ENCODE measurements at places on chromosomes 2 and 18.

DNA sequence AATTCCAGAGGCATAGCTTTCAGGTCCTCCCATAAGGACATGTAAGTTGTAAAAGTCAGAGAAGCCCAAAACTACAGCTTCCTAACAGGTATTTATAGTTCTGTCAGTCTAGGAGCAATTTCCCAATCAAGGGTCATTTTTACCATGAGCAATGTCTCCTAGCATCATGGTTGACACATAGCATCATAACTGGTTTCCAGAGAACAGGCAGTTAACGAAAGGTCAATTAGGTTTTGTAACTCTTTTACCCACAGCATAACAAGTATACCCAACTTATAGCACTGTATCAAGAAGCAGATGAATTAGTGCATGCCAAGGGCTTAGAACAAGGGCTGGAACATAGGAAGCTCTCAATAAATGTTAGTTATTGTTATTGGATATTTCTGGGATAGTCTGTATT lies 110.1 kb downstream of the MREG start:
- DNase-seq, result no peak

DNA sequence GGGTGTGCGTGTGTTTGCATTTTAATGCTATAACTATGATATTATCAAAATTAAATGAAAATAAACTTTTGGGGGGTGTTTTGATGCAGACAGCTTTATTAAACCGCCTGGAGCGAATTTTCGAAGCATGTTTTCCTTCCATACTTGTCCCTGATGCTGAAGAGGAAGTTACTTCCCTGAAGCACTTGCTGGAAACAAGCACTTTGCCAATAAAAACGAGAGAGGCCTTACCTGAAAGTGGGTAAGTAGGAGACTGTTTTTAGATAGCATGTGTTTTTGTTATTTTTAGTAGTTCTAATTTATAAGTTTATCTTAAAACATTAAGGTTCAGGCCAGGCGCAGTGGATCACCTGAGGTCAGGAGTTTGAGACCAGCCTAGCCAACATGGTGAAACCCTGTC lies 43.3 kb downstream of the AFTPH start:
- DNase-seq, result no peak

GRCh38 chr18:38353149-38353548 lies 787.6 kb upstream of the CELF4 start:
- DNase-seq, result no peak

DNA sequence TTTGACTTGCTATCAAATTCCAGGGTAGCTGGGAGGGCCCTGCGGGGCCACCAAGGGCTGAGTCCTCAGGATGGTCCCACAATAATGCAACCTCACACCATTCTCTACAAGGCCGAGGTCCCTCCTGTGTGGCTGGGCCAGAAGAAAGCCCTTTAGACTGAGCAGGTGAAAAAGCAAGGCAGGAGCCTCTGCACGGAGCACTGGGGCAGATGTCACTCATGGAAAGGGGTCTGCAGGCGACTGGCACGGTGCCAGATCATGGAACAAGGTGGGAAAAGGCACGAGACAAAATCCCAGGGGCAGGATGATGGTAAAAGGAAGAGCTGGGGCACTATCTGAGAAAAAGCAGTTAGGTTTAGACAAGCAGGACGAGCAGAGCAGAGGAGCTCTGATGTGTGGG lies 16.1 kb downstream of the HJURP start:
- no peak for DNase-seq

DNA sequence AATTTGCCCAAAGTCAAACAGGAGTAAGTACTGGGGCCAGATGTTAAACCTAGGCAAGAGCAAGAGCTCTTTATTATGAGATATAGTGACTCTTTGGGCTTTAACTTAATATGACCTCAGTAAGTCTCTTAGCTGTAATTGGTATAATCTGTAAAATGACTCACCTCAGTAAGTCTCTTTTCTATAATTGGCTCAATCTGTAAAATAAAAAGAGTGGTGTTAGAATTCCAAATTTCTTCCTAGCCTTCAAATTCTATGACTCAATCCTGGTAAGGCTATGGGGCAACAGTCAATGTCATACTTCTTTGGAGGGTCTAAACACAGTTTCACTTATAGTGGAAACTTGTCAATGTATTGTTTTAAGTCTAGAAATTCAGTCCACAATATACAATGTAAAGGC lies 1608.9 kb upstream of the PIK3C3 start:
- DNase-seq, result no peak

GRCh38 chr2:24676493-24676892 lies 116.7 kb downstream of the PTRHD1 start:
- DNase-seq, result no peak

DNA sequence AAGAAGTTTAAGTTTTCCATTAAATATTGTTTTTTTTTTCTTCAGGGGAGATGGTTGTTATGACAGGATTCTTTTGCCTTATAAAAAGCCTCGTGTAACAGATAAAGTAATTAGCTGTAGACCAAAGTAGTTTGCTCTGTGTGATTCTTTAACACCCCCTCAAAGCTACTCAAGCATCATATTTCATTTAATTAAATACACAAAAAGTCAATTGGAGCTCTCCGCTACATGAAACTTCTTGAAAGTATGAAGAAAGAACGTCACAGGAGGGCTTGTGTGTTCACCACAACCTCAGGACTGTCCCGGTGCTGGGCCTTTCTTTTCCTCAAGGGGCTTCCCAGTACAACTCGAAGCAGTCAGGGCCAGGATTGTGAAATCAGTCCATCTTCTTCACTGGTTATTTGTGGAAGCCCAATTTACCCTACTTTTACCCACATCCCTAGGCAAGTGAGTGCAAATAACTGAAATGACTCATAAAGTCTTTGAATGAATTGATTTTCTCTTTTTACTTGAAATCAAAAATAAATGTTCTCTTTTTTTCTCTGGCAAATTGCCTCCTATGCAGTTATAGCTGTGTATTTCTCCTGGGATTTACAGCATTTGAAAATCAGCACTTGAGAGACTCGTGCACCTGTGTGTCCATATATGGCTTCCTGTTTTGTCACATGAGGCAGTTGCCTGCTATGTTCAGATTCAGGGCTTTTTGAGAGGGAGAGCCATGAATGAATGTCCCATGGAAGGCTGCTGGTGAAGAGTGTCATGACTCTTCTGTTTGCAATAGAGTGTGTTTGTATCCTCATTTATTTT lies 48.6 kb downstream of the LINC00305 start:
- no peak for DNase-seq

- DNase-seq, result no peak
These were observed 5.9 kb upstream of the GRHL1 start for GRCh38 chr2:9945596-9945995.

- no peak for DNase-seq
These were observed 300.1 kb upstream of the SLC8A1 start for GRCh38 chr2:40751981-40752380.

DNA sequence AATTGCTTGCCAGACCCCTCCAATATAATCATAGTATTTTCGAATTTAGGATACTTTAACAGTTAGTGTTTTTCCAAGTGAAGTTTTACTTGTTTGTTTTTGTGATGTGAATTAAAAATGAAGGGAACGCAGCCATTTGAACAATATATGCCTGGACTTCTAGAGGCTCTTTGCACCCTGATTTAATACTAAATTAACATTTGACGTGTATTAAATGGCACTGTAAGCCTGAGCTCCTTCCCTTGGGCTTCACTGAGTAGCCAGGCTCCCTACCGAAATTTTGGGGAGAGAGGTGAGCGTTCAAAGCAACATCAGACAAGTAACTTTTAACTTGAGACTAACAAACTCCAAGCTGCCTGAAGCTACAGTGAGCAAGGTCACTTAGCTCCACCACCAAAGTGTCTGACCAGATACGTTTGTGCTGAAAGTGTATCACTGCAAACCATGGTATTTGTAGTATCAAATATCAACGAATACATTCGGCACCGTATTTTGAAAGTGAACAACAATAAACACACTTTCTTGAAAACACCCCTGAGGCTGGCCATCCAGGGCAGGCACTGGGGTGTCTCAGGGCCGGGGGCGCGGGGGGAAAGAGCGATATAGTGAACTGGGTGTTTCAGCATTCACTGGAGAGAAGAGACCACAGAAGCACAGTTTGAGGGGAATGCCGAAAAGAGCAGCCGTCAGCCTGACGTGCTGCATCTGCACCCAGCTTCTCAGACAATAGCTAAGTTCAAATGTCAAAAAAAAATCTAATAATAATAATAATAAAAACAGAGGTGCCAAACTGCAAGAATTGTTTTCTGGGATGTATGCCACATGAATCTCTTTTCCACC lies 7.7 kb upstream of the POU3F3 start:
- no peak for DNase-seq

- DNase-seq, result no peak
These were observed 239.8 kb upstream of the ZEB2 start for GRCh38 chr2:144759746-144760145.

DNA sequence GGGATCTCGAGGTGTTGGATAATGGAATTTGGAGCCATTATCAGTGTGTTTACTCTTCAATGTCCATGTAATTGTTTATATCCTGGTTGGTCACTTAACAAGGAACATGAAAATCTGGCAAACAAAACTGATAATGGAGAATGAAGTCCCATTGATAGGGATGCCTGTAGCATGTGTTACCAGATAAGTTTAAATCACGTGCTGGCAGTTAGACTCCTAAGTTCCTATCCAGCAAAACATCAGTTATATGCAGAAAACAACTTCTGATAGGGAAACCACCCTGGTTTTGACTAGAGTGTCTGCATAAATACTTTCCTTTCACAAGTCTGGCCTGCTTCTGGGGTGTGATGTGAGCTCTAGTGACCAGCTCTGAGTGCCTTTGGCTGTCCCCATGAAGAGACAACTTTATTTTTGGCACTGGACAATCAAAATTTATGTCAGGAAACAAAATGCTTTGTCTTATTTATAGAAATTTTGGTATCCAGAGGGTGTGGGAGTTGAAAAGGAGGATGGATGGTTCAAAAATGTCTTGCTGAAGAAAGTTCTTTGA lies 82.0 kb downstream of the FHOD3 start:
- DNase-seq, result no peak

GRCh38 chr2:169384816-169385215 lies 22.5 kb upstream of the LRP2 start:
- DNase-seq, result no peak

DNA sequence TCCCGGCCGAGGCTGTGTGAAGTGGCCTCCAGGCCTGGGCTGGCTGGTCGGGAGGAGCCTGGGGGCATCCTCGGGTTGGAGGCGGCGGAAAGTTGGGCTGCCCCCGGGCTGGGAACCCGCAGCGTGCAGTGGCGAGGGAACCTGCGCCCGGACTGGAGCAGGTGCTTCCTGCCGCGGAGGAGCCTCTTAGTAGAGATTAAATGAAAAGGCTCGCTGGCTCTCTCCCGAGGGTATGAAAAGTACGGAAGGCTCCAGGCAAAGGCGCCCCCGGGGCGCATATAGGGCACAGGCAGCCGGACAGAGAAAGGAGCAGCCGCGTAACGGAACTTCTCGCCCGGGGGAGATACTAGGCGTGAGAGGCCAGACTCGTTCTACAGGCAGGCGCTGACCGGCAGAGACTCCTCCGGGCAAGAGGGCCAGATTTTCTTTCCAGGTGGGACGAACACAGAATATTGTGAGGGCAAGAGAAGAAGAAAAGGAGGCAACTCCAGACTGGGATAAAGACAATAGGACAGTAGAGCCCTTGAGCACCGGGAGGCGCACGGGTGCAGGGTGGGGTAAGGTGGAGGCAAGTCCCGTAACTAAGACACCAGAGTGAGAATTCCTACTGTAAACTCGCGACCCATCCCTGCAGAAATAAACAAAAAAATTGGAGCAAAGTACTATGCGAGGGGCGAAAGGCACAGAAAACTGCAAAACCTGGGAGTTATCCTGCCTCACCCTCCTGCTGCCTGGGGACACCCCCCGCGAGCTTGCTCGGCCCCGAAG lies 816 bp downstream of the CDH2 start:
- peak; percentile 6 for DNase-seq

- DNase-seq, result no peak
These were observed 44.2 kb upstream of the SLC39A10 start for GRCh38 chr2:195612611-195613495.

DNA sequence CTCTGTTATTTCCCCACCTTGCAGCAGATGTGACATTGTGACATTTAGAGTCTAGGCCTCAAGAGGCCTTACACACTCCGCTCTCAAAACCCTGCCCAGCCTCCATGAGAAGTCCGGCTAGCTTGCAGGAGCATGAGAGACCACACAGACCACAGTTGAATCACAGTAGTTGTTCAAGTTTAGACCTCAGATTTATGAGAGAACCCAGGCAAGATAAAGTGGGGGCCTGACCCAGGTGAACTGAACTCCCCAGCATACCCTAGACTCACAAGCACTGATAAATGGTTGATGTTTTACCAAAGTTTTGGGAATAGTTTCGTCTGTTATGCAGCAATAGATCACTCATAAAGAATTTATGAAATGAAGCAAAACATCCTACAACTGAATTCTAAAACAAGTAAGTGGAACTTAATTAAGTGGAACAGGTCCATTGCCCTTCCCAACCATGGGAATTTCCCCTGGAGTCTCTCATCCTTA lies 4.7 kb upstream of the STAT1 start:
- DNase-seq, result peak; percentile 51

GRCh38 chr18:60698901-60699300 lies 326.3 kb upstream of the MC4R start:
- DNase-seq, result no peak

GRCh38 chr2:144834998-144835633 lies 315.2 kb upstream of the ZEB2 start:
- DNase-seq, result no peak

DNA sequence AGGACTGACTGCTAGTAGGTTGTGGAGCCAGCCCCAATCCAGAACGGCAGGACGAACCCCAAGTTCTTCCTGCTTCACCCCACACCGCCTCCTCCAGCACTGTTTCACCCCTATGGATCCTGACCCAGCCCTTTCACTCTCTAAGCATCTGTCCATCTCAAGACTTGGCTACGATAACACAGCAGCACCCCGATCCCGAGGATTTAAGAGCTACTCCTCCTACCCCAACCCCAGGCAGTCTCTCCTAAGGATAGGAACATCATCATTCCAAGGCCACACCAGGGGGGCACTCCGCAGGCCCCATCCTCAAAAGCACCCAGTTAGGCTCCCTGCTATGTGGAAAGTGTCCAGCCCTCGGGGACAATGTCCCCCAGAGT lies 645 bp downstream of the KCTD18 start:
- DNase-seq, result peak; percentile 20

DNA sequence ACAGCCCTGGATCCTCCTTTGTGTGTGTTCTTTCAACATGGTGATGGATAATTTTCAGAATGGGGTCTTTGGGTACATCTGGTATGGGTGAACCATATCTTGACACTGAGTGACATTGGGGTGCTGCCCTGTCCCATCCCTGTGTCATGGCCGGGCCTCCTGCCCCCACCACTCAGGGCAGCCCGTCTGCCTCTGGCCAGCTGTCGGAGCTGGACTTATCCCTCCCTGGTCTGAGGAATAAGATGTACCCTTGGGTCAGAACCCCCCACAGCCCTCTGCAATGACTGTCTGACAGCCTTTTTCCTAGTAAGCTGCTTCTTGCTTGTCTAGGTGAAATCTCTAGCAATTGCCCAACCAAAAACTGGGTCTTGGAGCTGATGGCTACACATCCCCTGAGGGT lies 142.9 kb downstream of the SH3RF3 start:
- no peak for DNase-seq

DNA sequence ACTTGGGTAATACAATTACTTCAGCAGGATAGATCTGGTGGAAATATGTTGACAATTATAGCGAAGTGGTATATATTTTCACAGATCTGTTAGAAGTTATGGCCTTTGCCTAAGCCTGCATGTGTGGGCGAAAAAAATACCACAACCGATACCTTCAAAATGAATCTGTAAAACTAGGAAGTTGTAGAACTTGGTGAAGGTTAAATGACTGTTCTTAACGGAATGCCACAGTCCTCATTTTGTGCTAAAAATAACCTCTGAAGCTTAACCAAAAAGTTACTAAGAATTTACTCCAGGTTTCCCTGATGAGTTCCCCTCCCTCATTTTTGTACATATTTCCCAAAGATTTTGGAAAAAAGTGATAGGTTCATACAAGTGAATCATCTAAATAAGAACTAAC lies 550.7 kb downstream of the THSD7B start:
- no peak for DNase-seq

All from activated CD4-positive, alpha-beta T cell treated with anti-CD3 and anti-CD28 coated beads for 36 hours (primary cell).